ENCODE measurements at places on chromosomes 16 and 17.

- no peak for DNase-seq
These were observed 30.9 kb upstream of the CRYBA1 start for GRCh38 chr17:29215717-29216116.

GRCh38 chr17:74749279-74750038 is 1.0 kb downstream of the NHERF1 start:
- DNase-seq = no peak

DNA sequence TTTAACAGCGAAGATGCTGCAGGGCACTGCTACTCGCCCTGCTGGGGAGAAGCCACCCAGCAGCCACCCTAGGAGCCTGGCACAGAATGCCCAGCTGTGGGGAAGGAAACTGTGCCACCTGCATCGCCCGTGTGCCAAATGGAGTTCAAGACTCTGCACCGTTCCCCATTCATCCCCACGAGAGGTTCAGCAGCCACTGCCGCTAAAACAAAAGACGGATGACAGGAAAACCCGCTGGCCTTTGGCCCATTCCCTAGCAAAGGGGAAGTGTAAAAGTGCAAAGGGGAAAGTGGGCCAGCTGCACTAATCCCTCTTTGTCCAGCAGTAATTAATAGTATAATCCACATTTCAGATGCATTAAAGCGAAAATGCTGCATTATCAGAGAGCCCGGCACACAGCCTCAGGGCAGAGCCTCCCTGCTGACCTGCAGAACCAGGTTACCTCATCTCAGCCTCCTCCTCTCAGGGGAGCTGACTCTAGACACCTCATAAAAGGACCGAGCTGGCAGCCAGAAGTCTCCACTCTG is 37.7 kb downstream of the ZFHX3 start:
- no peak for DNase-seq

- DNase-seq = no peak
These were observed 55.4 kb upstream of the CREBBP start for GRCh38 chr16:3935921-3936320.

GRCh38 chr17:40279402-40279801 is 8.3 kb upstream of the CDC6 start:
- DNase-seq = no peak

DNA sequence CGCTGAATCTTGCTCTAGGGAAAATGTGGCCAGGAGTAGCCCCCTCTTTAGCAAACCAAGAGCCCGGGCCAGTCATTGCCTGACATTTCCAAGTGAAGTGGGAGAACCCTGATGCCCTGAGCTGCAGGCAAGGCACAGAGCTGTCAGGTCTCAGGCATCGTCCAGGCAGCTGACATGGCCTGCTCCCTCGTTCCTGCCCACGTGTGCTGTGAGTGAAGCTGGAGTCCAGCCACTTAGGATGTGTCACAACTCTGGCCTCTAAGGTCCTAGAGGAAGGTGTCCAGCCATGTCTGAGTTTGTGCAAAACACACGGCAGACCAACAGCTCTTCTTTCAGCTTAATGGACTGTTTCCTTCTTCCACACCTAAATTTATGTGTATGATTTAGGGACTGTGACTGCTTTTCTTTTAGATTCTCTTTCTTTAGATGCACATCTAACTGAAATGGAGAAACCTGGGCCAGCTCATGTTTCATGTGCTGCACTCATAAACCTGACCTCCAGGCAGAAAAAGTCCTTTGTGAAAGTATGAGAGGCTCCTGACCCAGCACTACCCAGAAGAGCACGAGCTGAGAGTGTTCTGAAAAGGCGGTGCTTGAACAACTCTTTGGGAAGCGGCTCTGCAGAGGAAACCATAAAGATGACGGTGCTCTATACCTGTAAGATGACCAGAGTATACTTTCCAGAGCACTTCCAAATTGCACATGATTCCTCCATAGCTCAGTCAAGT is 14.8 kb upstream of the LIMD2 start:
- DNase-seq = no peak

GRCh38 chr17:4195306-4195705 is 52.3 kb downstream of the CYB5D2 start:
- DNase-seq = no peak

GRCh38 chr17:55673743-55674506 is 48.7 kb downstream of the TMEM100 start:
- no peak for DNase-seq

- DNase-seq = peak; percentile 3
These were observed 71.8 kb downstream of the PRKCA start for GRCh38 chr17:66373944-66374817.

GRCh38 chr17:19752216-19753050 is 4.3 kb upstream of the ALDH3A1 start:
- no peak for DNase-seq

DNA sequence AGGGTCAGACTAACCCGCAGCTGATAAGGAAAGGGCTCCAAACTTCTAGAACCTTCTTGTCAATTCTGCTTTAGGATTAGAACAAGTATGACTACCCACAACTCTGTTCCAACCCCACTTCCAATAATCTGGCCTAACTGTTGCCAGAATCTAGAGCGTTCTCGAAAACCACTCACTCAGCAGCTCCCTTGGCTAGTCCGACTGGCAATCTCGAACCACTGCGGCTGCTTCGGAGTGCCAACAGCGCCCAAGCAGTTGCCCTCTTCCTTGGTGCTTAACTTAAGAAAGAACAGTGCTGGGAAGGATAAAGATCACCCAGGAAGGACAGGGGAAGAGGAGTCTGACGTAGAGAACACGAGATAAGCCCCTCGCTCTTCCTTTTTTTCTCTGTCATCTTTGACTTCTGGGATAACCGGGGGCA is 818 bp downstream of the DNAJC7 start:
- no peak for DNase-seq

DNA sequence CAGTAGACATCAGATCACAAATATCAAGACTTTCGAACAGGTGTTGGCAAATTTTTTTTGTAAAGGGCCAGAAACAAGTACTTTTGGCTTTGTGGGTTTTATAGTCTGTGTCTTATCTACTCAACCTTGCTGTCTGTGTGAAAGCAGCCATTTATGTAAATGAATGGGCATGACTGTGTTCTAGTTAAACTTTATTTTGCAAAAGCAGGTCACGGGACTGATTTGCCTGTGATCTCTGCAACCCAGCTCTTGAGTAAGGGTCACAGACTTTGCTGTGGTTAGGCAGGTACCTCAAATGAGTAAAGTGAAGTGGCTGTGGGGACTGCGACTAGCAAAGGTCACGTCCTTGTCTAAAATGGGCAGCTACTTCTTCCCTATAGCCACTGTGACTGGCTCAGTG is 136.5 kb downstream of the FTO start:
- DNase-seq = no peak

DNA sequence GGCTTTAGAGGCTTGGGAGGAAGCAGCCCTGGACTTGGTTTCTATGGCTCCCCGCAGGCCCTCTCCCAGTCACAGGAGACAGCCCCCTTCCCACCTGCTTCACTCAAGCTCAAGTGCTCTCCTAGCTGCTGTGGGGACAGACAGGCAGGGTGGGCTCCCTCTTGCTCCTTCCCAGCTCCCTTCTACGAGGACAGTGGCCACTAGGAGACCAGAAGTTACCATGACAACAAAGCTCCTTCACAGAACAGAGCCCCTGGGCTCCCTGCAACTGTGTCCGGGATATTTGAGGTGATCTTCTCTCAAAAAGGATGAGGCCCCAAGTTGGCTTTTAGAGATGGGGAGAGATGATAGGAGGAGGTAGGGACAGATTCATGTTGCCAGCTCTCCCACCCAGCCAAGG is 116.3 kb downstream of the AMFR start:
- no peak for DNase-seq

DNA sequence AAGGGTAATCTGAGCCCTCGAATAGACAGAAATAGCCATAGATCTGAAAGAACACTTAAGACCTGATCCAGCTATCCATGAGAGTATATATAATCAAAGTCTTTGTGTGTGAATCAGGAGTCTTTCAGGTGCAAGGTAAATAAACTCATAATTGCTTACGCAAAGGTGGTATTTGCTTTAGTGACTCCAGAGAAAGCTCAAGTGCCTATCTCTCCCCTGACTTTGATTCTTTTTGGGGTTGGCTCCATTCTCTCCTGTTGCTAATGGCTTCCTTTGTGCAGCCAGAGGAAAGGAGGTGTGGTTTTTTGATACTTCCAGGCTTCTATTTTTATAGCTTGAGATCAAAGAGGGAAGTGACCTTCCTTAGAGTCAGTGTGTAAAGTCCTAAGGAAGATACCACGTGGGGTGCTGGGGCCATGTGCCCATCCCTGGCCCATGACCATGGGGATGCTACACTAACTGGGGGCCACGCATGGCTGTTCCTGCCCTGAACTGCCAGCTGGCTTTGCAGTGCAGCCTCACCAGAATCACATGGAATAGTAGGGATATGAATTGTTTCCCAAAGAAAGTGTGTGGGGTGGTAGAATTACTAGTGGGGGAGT is 45.8 kb downstream of the TENT4B start:
- DNase-seq = no peak

DNA sequence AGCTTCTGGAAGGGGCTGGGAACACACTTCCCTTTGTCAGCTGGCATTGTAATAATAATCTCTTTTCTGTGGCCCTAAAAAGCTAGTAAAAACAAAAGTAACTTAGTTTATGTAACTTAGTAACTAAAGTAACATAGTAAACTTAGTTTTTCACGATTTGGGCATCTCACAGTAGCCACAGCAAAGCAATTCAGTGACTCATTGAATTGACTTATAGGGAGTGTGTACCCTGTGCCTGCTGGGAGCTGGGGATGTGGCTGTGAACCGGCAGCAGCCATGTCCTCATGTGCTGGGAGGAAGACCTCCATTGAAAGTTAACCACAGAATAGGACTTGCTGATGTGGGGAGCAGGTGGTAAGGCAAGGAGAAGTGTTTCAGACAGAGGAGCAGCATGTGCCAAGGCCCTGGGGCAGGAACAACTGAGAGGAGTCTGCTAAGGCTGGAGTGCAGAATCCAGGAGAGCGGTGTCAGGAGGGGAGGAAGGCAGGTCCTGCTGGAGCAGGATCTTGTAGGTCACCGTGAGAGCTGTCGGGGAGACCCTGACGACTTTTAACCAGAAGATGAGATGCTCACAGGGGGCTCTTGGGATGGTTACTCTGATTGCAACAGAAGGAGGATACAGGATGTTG is 112.8 kb downstream of the PLCG2 start:
- no peak for DNase-seq

GRCh38 chr16:29316761-29317183 is 89.7 kb downstream of the NPIPB11 start:
- no peak for DNase-seq

DNA sequence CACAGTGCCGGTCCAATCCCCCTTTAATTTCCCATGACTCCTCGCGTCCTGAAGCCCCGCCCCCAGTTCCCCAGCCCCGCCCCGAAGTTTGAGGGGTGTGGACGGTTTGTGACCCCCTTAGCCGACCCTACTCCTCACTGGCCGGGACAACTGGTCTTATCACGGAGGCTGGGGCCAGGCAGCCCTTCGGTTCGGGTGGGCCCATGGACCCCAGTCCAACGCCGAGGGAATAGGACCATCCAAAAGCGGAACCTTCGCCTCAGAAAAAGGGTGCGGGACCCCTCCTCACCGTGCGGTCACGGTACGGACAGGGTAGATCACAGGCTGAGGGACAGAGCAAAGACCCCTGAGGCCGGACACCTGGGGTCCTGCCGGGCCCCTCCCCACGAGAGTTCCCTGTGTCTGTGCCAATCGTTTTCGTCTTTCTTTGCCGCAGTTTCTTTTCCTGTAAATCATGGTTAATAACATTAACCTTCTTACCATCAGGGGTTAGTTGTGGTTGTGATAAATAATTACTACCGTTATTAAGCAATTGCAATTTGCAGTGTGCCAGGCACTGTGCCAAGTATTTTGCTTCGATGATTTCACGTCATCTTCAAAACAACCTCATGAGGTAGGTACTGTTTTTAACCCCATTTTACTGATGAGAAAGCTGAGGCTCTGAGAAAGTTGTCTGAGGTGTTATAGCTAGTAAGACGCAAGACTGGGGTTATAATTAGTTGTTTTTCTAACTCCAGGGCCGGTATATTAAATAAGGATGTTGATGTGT is 543 bp downstream of the TMUB2 start:
- DNase-seq = no peak

DNA sequence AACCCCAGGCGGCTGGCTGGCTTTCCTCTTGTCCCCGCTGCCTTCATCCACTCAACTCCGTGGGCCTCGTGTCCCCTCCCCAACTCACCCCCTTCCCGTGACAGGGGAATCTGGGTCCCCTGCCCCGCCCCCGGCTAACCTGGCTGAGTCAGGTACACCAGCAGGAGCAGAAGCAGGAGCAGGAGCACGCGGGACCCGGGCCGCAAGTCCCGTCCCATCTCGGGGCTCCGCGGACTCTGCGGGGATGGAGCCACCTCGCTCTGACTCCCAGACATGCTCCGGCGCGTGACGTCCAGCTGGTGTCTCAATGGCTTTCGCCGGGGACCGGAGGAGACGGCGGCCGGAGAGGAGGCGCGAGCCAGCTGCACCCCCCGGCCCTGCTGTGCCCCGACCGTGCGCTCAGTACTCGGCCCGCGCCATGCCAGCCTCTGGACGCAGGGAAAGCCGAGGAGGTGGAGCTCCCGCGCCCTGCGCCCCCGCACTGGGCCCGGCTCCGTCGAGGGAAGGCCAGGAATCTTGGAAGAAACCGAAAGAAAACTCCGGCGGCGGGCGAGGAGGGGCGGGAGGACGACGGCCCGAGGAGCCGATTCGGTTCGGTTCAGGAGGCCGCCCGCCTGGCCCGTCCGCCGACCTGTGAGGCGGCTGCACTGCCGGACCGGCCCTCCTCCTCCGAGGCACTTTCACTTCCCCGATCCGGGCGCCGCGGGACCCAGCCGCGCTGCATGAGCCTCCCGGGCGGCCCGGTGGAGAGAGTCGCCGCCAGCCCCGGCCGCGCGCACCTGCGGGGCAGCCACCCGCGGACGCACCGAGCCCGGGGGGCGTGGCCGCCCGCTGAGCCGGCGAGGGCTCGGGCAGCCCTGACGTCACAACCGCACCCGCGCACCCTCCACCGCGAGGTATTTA is at the start of the genes CXCL16 and ZMYND15:
TSS of gene CXCL16 (minus strand) at position 807 of the 903 bp plus-strand sequence. CDS start at position 218, 589 bp downstream.
TSS of gene ZMYND15 (plus strand) at position 712 of the 903 bp plus-strand sequence. CDS start 716 bp downstream, outside the sequence.
- DNase-seq = no peak

DNA sequence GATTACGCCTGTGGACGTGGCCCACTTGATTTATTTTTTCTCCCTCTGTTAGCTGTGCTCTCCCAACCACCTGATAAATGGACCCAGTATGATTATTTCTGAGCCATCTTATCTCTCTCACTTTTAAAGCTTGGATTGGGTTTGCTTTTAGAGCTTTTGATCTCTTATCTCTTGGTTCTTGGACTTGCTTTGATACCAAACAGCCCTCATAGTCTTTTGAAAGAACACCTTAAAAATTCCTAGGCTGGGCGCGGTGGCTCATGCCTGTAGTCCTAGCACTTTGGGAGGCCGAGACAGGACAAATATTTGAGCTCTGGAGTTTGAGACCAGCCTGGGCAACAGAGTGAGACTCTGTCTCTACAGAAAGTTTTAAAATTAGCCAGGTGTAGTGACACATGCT is 25.8 kb downstream of the SMTNL2 start:
- DNase-seq = no peak

GRCh38 chr17:74481621-74482020 is 15.2 kb downstream of the CD300A start:
- no peak for DNase-seq

DNA sequence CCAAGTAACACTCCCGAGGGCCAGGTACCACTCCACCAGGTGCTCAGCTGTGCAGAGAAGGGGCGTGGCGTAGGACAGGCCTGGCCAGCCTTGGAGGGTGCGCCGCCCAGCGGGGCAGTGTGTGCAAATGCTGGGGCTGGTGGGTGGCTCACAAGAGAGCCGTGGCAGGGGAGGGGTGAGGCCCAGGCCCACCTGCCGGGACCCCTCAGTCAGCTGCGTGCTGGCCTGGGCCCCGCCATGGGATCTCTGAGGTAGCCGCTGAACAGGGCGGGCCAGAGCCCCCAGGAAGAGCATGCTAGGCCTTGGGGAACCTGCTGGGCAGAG is 8.8 kb downstream of the TPSG1 start:
- DNase-seq = no peak

GRCh38 chr17:62998166-62998565 is 32.1 kb downstream of the TANC2 start:
- no peak for DNase-seq
